COLO829 (cell line): ENCODE measurements at places on chromosomes 1 and 21.

DNA sequence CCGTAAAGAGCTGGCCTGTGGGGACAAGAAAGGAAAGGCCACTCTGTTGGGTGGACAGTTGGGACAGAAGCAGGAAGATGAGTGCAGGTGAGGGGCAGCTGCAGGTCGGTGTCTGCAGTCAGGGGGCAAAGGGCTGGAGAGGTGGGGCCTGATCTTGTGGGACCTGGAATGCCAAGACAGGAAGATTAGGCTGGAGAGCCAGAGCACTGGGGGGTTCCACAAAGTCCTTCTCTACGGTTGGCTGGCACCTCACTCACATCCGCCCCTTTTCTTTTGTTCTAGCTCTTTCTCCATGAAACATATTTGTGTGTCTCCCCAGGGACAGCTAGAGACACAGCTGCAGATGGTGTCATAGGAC lies 404.1 kb downstream of the PTPRU start:
- DNase-seq, result no peak

- no peak for DNase-seq
Measured at GRCh38 chr1:62306065-62306464, 13.2 kb downstream of the KANK4 start.

DNA sequence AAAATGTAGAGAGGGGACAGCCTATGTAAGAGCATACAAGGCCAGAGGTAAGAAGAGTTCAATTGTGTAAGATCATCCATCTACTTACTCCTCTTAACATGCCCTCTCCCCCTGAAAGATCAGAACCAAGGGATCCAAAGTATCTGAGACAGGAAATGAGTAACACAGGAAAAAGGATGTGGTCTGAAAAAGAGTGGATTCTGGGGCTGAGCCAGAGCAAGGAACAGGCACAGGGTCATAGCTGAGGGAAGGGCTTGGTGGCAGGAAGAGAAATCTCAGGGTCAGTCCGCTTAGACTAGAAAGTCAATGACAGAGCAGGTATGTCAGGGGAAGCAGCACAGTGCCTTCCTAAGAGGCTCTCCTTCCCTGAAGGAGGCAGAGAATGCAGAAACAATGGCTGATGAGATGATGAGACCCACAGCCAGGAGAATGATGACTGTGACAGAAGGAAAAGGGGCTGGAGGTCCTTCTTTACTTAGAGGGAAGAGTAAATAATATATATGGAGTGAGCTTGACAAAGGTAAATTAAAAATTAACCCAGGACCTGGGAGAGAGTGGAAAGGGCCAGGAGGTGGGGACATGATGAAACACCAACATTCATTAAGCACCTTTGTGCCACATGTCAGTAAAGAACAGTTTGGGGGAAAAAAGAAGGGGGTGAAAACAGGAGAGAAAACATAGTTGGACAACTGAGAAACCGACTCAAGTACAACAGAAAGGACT lies 26.2 kb upstream of the A3GALT2 start:
- DNase-seq, result peak; percentile 89

GRCh38 chr1:39395357-39395831 lies 96.0 kb upstream of the BMP8A start:
- peak; percentile 66 for DNase-seq
